ENCODE measurements at places on chromosomes 11 and 22.

DNA sequence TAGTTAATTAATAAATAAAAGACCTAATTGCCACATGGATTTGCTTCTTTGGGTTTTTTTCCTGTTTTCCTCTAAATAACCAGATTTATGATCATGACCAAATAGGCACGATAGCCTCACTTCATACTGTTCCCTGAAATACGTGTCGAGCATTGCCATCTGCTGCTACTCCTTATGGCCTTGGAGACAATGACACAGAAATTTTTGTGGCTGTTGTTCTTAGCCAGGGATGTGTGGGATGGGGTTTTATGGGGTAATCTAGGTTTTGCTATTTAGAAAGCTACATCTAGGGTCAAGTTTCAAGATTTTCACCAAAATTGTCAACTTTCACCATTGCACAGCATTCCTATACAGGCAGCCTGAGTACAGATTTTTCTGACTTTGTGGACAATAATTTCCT lies 145.2 kb downstream of the DBX1 start:
- DNase-seq = no peak

GRCh38 chr11:134677397-134677822 lies 265.4 kb upstream of the B3GAT1 start:
- DNase-seq = no peak

GRCh38 chr11:134164490-134165370 lies 59.0 kb downstream of the NCAPD3 start:
- no peak for DNase-seq

DNA sequence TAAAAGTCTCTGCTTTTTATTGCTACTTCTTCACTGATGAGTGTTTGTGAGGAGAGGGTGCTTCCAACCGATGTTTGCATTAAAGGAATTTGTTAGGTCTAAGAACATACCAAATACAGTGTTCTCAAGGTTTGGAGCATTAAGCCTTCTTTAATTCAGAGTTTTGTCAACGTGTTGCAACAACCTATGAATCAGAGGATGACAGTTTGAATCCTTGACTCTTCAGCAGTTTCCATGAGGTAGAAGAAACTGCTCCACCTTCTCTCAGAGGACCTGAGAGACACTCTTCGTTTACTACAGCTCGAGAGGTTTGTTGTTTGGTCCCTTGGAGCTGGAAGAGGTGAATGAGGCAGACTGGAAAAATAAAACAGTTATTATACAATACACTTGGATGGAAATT lies 55.7 kb downstream of the NCAM1 start:
- no peak for DNase-seq

DNA sequence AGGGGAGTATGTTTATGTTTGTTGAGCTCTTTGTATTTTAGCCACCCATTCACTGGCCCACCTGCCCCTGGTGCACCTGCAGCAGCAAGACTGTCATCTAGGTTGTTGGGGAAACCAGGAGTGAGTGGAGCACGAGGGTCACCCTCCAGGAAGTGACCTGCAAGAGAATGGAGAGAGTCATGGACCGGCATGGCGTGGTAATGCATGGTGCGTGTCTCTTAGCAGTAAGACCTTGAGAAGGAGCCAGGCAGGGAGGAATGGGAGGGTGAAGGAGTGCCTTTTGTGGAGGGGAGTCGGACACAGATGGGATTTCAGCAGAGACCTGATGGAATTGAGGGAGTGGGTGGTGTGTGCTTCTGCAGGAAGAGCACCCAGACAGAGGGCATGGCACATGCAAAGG lies 37.9 kb downstream of the KCNQ1 start:
- DNase-seq = no peak

Data from stimulated activated CD8-positive, alpha-beta memory T cell treated with anti-CD3 and anti-CD28 coated beads, Interleukin-4, amount 100 ng/mL, for 24 hours (primary cell).